ENCODE measurements at places on chromosomes 4 and X.

GRCh38 chr4:159455675-159456237 lies 352.9 kb downstream of the RAPGEF2 start:
- no peak for DNase-seq

DNA sequence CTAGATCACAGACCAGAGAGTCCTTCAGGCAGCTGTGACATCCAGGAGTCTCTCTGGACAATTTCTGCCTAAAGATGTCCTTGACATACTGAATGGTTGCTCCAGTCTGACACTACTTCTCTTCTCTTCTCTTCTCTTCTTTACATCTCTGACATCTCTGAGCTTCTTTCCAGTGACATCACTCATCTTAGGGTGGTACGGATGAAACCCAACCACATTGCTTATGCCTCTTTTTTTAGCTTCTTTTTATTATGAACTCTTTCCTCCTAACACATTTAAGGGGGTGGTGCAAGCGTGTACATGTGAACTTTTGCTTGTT lies 39.4 kb upstream of the IRF2 start:
- DNase-seq: no peak

DNA sequence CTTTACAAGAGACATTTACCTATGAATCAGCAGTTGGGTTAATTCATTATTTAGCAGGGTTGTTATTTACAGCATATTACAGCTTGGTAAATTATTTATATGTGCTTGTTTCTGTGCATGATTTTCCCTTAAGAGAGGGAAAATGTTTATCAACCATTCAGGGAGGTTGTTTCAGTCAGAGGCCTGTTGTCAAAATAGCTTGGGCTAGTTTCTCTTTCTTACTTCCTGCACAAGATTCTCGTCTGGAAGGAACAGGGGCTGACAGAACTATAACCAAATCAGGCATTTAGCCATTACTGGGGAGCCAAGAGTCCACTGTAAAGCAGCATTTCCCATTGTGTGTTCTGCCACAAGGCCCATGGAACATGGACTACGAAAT lies 135.8 kb downstream of the HS6ST2 start:
- DNase-seq: no peak

GRCh38 chrX:11197671-11198070 lies 86.5 kb downstream of the HCCS start:
- DNase-seq: no peak

GRCh38 chr4:124067046-124067445 lies 645.5 kb downstream of the ANKRD50 start:
- no peak for DNase-seq

DNA sequence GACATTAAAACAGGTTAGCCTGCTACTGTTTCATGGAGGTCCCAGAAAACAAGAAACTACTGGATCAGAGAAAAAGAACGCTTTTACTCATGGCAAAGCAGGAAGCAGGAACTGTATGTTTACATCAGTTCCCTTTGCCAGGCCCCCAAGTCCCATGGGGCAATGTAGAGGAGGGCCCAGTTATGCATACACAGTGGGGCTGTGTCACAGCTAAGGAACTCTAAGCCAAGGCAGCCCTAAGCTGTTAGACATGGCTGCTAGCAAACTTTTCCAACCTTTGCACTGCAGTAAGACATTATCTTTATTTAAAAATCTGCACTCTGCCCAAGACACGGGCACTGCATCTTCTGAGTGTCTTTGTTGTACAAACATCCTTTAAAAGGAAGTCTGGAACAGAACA lies 975.8 kb downstream of the C4orf33 start:
- DNase-seq: no peak

DNA sequence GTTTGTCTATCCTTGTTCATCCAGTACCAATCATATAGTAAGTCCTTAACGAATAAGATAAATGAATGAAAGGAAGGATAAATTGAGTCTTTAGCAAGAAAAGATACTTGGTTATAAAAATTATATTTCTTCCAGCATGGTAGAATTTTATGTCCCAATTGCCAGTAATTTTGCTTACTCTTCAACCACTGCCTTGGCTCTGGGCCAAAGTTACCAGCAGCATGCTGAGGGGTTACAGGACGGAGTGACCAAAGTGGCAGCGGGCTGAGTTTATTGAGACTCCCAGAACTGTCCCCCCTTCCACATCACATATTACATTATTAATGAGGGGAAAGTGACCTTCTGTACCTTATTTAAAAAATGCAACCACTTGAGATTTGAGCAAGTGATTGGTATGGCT lies 121.7 kb downstream of the RASGEF1B start:
- no peak for DNase-seq

- DNase-seq: no peak
Observed at GRCh38 chr4:185504098-185505047, 30.9 kb downstream of the PDLIM3 start.

GRCh38 chr4:187364851-187365250 lies 630.7 kb upstream of the ZFP42 start:
- DNase-seq: no peak

All from CD8-positive, alpha-beta T cell (primary cell).